Ascending aorta (tissue), 2 donors: ENCODE measurements at places on chromosomes 7 and 10. TPM values are rescaled to one million over a fixed set of nuclear protein-coding genes. Genes with fewer than 3 reads are reported as not detected.

Gene ICA1
- total RNA-seq, result 18.3 TPM

Gene CPA2
- total RNA-seq, result not detected

Gene ZNF804B
- not detected for total RNA-seq

Gene HOXA3
- total RNA-seq, result 14.4 TPM

DNA sequence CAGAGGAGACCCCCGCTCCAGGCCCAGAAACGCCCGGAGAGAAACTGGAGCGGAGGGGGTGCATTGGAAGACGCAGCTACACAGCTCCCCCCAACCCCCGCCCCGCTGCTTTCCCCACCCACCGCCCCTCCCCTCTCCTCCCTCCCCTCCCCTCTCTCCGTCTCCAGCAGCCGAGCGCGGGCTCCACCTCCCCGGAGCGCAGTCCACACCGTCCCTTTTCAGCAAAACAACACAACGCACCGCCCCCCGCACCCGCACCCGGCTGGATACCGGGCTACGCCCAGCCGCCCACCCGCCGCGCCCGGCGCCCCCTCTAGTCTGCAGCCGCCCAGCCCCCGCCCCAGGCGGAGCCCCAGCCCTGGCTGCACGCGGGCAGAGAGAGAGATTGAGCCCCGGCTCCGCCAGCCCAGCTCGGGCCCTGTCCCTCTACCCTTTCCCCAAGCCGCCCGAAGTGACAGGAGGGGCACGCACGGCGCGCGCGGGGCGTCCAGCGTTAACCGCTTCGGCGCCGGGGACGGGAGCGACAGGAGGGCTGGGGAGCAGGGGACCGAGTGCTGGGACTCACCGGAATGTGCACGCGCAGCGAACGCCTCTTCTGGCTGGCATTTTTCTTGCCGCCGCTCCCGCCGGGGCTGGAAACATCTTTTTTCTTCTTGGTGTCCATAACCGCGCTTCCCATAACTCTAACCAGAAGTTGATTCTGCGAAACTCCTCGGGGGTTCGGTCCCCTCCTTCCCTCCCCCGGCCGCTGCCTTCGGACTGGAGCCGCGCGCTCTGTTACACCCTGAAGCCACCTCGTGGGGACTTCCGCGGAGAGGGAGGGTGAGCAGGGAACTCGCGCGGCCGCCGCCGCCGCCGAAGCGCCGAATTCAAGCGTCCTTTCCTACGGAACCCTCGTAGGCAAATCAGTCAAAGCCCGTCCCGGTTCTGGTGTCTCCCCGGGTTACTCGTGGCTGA, 695 bp downstream of the PRKAG2 start:
- peak overlapping the region; percentile 76 for H3K27ac ChIP-seq
- peaks cover 18% of the 10 kb centered on the region for H3K4me1 ChIP-seq
- no peaks in the 10 kb centered on the region for H3K36me3 ChIP-seq
- DNase-seq, result peak; percentile 83
- peak overlapping the region; percentile 95 for H3K4me3 ChIP-seq
- no peaks in the 10 kb centered on the region for H3K27me3 ChIP-seq

GRCh38 chr10:86049442-86049841, 317.2 kb downstream of the GRID1 start:
- no peaks in the 10 kb centered on the region for H3K27me3 ChIP-seq
- H3K36me3 ChIP-seq, result no peaks in the 10 kb centered on the region
- H3K4me3 ChIP-seq, result no peak overlapping the region
- no peak for DNase-seq

DNA sequence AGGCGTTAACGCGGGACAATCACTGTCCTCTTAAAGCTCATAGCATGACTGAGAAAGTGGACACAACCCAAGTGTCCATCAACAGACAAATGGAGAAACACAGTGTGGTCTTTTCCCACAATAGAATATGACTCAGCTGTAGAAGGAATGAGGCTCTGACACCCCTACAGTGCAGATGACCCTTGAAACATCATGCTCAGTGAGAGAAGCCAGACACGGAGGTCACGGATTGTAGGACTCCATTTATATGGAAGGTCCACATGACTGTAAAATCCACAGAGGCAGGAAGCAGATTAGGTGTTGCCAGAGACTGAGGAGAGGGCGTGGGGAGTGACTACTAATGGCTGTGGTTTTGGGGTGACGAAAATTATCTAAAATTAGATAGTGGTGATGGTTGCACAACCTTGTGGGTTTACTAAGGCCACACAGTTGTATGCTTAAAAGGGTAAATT, 6.1 kb upstream of the NCAPG2 start:
- H3K4me1 ChIP-seq, result no peaks in the 10 kb centered on the region
- DNase-seq, result no peak
- no peaks in the 10 kb centered on the region for H3K36me3 ChIP-seq
- no peak overlapping the region for H3K27ac ChIP-seq

Gene IFIT1
- 28.5 TPM for total RNA-seq

DNA sequence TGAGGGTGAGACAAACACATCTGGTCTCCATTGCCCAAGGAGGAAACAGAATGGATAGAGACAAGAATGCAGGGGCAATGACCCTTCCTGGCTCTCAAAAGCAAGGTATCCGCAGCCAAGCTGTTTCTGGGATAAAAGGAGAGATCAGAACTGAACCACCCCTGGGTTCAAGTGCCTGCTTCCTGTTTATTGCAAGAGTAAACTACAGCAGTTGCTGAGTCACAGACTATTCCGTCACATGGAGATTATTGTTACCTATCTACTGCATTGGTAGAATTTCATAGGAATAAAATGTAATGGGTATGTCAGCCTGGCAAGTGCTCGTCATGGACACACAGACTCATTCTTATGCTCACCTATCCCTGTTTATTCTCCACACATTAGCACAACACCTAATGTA, 821.6 kb downstream of the GRID1 start:
- H3K36me3 ChIP-seq, result no peaks in the 10 kb centered on the region
- no peaks in the 10 kb centered on the region for H3K27me3 ChIP-seq
- H3K4me1 ChIP-seq, result no peaks in the 10 kb centered on the region
- no peak overlapping the region for H3K4me3 ChIP-seq
- DNase-seq, result no peak
- no peak overlapping the region for H3K27ac ChIP-seq

Gene ATG9B
- total RNA-seq, result not detected

Gene ANKRD30A
- total RNA-seq, result not detected
